ENCODE measurements at places on chromosomes 5 and 9.

DNA sequence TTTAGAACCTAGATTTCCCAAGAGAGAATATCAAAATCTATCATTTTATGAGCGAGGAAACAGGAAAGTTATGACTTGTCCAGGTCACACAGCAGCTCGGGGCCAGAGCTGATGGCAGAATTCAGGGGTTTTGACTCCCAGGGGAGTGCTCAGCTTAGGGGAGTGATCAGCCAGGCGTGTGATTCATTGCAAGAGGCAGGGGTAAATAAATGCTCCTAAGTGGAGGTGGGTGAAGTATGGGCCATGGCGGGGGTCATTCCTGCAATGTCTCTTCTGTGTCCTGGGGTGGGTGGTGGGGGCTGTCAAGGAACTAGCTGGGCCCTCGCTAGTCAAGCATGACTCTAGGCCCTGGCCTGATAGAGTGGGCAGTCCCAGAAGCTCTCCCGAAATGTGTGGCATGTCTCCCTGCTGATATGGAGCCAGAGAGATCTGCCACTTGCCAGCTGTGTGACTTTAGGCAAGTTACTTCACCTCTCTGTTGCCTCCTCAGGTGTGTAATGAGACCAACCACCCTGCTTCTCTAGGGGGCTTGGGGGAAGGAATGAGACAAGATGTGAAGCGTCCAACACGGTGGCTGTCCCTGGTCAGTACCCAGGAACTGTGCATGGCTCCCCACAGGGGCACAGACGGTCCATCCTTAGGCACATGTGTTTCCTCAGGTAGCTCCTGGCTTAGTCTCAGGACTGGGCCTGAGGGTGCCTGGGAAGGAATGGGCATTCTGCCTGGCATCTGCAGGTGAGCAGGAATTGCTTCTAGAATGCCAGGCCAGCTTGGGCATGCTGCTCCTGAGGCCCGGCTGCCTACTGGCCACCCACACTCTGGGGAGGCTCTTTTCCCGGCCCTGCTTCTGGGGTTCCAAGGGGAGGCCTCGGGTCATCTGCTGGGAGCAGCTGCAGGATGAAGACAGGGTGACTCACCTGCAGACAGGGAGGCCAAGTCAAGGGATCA, 36.5 kb upstream of the SH3PXD2B start:
- no peak for DNase-seq

DNA sequence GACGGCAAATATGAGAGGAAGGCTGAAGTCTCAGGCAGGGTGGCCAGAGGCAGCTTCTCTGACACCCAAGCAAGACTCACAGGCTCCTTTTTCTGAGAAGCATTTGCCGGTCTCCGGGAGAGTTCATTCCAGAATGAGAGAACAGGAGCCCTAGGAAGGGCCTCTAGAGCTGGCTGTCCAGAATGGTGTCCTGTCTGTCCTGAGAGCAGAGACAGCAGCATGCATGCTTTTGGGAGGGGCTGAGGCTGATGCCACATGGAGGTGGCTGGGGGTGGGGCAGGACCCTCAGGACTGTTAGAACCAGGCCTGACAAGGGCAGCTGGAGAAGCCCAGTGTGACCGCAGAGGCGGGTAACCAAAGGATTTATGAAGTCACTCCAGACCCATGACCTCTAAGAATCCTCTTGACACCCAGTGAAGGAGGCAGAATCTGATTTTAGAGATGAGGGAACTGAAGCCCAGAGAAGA, 60.0 kb downstream of the SHB start:
- no peak for DNase-seq

DNA sequence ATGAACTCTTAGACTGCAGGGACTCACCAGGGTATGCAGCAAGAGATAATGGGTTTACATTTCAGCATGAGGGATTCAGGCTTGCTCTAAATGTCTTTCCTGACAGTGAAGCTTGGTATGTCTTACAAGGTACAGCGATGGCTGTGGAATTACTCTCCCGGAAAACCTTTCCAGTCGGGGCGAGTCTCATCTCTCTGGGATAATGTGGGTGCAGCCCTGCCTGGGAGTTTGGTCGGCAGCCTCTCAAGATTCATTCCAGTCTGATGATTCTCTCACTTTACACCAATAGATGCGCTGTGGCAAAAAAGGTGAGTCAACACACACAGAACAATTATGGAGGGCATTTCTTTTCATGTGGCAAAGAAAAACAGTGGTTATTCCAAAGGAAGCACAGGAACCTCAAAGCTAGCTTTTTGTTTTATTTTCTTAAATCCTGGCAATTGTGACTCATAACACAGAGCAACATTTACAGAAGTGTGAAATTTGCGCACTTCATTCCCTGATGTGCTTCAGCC, 190.3 kb downstream of the DCP2 start:
- no peak for DNase-seq

DNA sequence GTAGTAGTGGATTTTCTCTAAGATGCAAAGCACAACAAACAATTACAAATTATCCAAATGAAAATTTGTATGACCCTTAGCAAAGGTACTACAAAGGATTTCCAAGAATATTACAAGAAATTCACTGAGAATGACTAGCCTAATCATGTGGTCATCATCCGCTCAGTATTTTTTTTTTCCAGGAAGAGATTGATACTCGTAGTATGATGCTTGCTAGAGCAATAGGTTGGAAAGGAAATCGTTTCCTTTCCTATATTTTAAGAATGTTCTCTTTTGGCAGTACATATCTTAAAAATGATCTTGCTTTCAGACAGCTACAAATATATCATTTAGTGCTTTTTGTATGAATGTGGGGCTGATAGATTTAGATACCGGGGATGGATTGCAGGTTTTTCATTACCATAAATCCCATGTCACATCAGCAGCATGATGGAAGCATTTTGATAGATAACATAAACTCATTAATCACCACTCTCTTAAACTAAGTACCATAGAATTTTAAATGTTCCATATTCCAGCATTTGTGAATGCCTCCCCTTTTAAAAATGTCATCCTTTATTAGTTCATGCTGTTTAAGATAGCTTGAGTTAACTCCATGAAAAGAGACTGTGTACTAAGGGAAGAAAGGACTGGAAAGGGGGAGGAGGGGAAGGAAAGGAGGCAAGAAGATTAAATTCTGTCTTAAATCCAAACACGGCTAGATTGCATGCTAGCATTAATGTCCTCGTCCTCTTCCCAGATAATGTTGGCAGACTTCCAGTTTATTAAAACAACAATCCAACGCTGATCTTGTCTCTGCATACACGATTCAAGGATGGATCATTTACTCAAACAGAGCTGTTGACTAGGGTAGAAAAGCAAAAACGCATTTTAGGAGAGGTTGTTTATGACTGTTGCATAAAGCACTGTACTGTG, 311.7 kb upstream of the ZNF608 start:
- no peak for DNase-seq

DNA sequence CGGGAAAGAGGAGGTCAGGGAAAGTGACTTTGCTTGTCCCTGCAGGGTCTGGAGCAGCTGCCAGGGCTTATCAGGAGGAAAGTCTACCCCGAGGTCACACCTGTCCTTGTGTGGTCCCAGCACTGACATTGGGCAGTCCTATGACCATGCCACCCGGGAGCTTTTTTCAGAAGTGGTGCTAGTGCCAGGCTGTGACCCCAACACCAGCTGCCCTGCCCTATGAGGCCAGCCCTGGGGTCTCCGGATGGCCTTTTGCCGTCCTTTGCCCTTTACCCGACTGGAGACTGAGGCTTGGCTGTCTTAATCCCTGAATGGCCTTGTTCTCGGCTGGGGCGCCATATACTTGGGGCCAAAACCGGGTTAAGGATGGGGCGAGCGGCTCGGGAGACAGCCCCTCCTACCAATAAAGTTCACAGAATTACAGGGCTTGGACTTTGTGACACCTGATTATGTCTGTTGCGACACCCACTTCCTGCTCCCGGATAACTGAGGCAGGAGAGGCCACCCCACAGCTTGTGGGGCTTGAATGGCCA, 22.2 kb upstream of the SLC9A3 start:
- DNase-seq: no peak

- no peak for DNase-seq
These were observed 439.5 kb downstream of the GADD45G start for GRCh38 chr9:90044263-90044662.

GRCh38 chr5:66519626-66520025, 76.6 kb upstream of the MAST4 start:
- no peak for DNase-seq

GRCh38 chr9:5008202-5008601, 23.1 kb downstream of the JAK2 start:
- no peak for DNase-seq

Measured in GM12892 (cell line).